ENCODE measurements at places on chromosomes 1 and 21.

GRCh38 chr21:44424608-44425306, 30.6 kb upstream of the LRRC3 start:
- no peak for DNase-seq

- no peak for DNase-seq
These were observed 154.8 kb downstream of the TGFB2 start for GRCh38 chr1:218499911-218500310.

GRCh38 chr1:61089338-61089737, 7.0 kb downstream of the NFIA start:
- no peak for DNase-seq

DNA sequence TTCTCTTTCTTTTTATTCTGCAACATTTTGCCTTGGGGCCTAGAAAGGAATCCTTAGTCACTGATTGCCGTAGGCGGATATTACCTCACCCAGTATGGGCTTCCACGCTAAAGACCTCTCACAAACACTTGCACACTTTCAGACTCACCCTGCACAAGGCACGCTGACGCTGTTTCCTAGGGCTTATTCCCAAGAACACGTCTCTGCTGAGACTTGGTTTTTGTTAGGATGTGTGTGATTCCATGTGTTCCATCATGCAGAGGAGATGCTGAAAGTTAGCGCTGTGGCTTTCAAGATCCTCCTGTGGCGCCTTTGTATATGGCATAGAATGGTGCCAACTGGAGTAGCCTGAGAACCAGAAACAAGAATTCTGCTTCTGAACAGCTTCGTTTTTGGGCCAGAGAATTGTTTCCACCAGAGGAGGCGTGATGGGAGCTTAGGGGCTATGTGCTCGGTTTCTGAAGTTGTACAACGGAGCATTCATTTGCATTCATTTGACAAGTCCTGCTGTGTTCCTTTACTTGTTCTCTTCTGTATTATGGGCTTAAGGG, 297.0 kb downstream of the DISC1 start:
- no peak for DNase-seq

GRCh38 chr1:21537511-21537931, 28.3 kb downstream of the ALPL start:
- DNase-seq = no peak

- DNase-seq = no peak
These were observed 6.0 kb downstream of the PSMB4 start for GRCh38 chr1:151405187-151405951.
